ENCODE measurements at places on chromosomes 12 and 14. TPM values are rescaled to one million over a fixed set of nuclear protein-coding genes. Genes with fewer than 3 reads are reported as not detected.

The ADAMTS20 gene
- not detected for total RNA-seq

The GLS2 gene
- total RNA-seq, result 0.65 TPM

The PIK3C2G gene
- total RNA-seq, result 0.34 TPM

The WSCD2 gene
- total RNA-seq, result not detected

The OGFOD2 gene
- total RNA-seq, result 12.9 TPM

The DDX24 gene
- total RNA-seq, result 157 TPM

The ACSS3 gene
- 0.04 TPM for total RNA-seq

The PTCSC3 gene
- total RNA-seq, result not detected
